ENCODE measurements at places on chromosomes 11 and 22.

DNA sequence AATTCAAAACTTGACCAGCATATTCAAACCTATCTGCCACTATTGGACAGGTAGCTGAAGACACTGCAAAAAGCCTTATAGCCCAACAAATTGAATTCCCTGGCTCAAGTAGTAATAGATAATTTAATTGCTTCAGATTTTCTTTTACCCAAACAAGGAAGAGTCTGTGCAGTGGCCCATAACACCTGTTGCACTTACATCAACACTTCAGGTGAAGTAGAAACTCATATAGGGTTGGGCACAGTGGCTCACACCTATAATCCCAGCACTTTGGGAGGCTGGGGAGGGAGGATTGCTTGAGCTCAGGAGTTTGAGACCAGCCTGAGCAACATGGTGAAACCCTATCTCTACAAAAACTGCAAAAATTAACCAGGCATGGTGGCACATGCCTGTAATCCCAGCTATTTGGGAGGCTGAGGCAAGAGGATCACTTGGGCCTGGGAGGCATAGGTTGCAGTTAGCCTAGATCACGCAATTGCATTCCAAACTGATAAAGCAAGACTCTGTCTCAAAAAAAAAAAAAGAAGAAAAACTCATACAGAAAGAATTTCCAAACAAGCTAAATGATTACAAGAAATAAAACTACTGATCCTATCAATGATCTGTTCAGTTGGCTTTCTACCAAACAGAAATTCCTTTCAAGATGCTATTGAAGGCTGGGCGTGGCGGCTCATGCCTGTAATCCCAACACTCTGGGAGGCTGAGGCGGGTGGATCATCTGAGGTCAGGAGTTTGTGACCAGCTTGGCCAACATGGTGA lies 9.5 kb downstream of the FOLR3 start:
- DNase-seq = peak; percentile 90

- DNase-seq = no peak
Observed at GRCh38 chr11:128161994-128162393, 425.4 kb downstream of the ETS1 start.

DNA sequence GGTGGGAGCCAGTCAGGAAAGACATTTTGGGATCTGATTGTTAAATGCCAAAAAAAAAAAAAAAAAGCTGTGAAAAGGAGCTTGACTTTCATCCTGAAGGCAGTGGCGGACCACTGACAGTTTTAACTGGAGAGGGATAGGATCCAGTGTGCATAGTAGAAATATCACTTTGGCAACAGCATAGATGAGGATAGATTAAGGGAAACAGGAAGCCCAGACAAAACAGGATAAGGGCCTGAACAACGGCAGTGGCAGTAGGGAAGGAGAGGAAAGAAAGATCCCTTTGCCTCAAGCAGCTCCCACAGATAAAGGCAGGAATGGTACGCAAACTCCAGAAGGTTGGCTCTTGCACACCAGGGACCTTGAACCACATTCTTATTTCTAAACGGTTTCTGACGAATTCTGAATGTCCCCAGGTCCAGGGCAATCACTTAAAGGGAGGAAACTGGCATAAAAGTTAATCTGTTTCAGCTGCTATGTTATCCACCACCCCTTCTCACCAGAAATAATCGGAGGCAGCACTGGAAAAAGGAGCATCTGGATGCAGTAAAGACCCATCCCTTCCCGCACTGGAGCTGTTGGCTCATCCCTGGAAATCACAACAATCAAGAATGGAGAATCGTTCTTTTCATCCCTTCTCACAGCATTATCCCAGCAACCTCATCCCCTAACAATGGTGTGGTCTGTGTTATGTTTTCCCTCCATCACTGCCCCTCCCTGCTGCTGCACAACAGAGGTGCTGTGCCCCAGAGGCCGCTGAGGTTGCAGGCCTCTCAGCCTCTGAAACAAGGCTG lies 99.1 kb downstream of the GAB2 start:
- DNase-seq = no peak

- no peak for DNase-seq
Observed at GRCh38 chr11:122085712-122086111, 30.3 kb downstream of the BLID start.
